Right ventricle myocardium inferior (tissue), 1 donor: ENCODE measurements at places on chromosomes 5 and 9. TPM values are rescaled to one million over a fixed set of nuclear protein-coding genes. Genes with fewer than 3 reads are reported as not detected.

- DNase-seq = no peak
Measured at GRCh38 chr5:115333164-115333563, 36.7 kb upstream of the CCDC112 start.

- no peak for DNase-seq
Measured at GRCh38 chr5:9337928-9338595, 207.8 kb downstream of the SEMA5A start.

- peak; percentile 90 for DNase-seq
Measured at GRCh38 chr5:132103332-132103951, 29.9 kb downstream of the CSF2 start.

- no peak for DNase-seq
Measured at GRCh38 chr9:94014066-94014654, 59.0 kb upstream of the BARX1 start.

FAM219A gene
- 27.2 TPM for total RNA-seq

DNAJC21 gene
- total RNA-seq = 55.5 TPM

GRCh38 chr5:4095918-4096630 lies 500.4 kb downstream of the IRX1 start:
- no peak for DNase-seq

GRCh38 chr5:138912093-138912492 lies 37.0 kb upstream of the LRRTM2 start:
- DNase-seq = no peak

DNA sequence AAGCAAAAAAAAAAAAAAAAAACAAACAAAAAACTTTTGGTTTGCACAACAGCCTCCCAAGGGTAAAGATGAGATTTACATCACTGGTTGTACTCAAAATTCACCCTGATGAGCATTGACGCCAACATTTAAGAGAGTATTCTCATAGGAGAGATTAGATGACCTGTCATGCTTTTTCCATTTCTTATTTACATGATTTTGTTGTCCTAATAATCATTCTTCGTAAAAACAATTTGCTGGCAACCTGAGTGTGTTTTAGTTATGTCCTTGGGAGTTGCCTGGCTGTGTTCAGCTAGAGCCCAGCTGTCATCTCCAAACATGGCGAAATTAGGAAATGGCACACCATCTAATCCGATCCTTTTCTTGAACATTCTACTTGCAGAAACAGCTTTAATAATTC lies 186.4 kb upstream of the MRPS30 start:
- no peak for DNase-seq

- DNase-seq = no peak
Measured at GRCh38 chr9:100725371-100725770, 147.5 kb downstream of the CAVIN4 start.

DNA sequence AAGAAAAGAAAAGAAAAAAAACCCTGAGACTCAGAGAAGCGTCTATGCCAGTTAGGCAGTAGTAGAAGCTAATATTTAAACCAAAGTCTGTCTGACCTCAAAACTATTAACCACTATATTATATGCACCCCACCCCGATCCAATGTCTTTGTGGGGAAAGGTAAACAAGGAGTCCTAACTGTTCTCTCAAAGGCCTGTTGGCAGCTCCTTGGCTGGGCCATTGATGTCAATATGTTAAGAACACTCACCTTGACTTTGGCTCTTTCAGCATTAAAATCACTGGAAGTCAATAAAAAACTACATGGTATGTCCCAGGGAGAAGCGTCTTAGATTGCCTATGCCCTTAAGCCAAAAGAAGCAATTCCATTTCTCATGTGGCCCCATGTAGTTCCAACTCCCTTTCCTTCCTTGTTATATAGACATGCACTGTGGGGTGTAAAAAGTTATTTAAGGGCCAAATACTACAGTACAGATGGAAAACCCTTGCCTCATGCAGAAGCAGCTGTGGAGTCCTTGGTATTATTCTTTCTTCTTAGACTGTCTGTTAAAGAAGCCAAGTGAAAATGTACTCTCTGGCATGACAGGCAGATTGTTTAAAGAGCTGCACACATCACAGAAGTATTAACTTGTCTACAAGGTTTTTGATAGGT lies 308.6 kb upstream of the RPS23 start:
- DNase-seq = no peak

CCL28 gene
- total RNA-seq = 0.81 TPM

PDGFRB gene
- 57.2 TPM for total RNA-seq

DNA sequence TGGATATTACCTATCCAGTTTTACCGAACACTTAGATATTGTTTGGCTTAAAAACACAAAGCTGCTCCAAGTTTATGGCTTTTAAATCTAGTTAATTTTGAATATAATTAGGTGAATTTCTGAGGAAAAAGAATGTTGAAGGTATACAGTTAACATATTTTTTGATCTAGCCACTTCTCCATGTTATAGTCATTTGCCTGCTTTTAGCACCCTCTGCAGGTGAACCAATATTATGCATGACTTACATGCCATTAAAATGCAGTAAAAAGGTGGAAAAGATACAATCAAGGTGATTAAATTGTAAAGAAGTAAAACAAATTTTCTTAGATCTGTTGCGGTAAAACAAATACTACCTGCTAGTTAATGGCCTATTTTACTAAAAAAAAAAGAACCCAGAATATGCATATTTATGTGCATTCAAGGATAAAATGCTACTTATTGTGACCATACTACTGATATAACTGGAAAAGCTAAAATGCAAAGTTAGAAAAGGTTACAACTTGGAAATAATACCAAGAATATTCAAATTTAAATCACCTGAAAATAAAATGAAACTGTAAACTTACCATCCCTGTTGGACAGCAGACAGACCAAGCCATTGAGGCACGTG lies 132.1 kb downstream of the AP3B1 start:
- no peak for DNase-seq

- no peak for DNase-seq
Measured at GRCh38 chr5:146101646-146102045, 3.7 kb downstream of the PLAC8L1 start.

- DNase-seq = no peak
Measured at GRCh38 chr9:76357555-76357954, 36.7 kb downstream of the RFK start.
